T-helper 2 cell (primary cell): ENCODE measurements at places on chromosomes 6 and 20.

DNA sequence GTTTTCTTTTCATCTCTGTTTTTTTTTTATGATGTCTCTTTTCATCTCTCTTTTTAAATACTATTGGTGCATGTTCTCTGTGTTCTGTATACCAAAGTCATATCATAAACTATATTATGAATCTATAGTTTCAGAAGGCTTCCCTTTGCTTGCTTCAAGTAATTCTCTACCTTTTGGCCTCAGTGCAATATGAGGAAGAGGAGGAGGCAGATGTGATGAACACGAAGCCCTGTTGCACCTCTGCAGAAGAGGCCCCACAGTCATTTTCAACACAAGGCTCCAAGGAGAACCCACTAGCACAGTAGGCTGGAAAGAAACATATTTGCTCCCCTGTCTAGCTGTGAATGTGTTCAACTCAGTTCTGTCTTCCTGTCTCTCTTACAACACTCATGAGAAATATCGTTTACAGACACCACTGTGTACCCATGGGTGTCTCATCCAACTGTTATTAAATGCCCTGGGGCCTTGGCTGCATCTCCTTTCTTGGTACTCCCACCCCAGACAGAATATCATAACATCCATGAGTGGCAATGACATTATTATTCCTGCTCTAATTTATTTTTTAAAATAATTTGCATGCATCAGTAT lies 122.6 kb upstream of the SHLD1 start:
- DNase-seq: no peak

DNA sequence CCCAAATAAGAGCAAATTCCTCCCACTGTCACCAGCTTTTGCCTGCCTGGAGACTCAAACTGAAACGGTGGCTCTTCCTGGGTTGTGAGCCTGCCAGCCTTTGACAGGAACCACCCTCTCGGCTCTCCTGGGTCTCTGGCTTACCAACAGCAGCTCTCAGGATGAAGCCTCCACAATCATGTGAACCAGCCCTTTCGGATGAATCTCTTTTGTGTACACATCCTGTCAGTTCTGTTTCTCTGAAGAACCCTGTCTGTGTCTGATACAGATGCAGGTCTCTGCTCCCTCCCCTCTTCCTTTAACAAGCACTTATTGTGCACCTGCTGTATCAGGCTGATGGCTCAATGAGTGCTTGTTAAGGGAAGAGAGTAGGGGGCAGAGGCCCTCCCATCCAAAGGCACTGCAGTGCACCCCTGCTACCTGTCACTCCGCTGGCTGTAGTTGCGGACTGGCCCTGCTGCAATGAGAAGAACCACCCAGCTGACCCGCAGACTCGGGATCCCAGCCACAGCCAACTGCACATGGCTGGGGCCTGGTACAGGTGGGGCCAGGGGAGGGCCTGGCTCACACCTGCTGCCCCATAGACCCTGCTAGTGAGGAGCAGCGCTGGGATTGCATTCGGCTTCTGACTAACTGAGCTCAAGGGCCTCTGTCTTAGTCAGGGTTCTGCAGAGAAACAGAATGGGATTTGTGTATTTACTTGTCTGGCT lies 120.1 kb upstream of the PMEPA1 start:
- DNase-seq: no peak

GRCh38 chr6:14756340-14756739 lies 489.5 kb upstream of the JARID2 start:
- DNase-seq: no peak

- DNase-seq: no peak
Measured at GRCh38 chr6:165830761-165831160, 167.7 kb upstream of the PDE10A start.

DNA sequence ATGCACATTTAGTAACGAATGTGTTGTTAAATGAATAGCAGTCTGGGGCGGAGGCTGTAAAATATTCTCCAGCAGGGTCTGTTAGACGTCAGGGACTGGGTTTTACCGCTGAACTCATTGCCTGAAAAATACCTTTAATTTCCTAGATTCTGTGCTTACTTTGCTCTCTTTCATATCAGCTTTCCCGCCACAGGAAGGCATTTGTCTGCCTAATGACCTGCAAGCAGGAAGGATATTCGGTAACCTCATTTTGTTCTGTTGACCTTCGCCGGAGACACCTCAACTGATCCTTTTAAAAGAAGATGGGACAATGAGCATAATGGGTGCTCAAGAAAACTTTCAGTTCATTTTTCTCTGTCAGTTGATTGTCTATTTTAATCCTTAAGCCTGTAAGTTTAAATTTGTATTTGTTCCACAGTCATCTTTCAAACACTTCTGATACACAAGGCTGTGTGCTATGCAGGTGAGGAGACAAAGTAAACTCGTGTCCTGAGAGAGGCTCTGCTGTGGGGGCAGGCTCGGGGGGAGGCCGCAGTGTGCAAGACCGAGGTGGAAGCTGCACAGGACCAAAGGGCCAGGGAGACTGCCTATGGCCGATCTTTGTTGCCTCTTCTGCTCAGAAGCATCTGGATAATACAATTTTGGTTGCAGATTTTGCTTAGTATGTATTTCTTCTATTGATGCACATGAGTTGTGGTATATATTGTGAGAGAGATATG lies 27.4 kb upstream of the SIM1 start:
- no peak for DNase-seq

DNA sequence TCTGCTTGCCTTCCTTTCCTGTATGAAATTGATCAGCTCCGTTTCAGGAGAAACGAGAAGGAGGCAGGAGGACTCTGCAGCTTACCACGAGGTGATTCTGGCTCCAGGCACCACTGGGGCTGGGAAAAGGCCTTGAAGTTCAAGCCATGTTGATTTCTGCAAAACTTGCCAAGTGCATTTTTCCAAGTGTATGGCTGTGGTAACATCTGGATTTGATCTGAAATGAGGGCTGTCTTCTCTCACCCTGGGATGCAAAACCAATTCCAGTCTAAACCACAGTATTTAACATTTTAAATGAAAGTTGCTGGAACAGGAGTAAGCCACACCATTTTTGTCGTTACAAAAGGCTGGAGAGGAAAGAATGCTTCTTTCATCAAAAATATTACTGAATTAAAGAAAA lies 36.1 kb upstream of the FAM210B start:
- DNase-seq: no peak

GRCh38 chr6:13146442-13146841 lies 181.9 kb downstream of the TBC1D7 start:
- no peak for DNase-seq

DNA sequence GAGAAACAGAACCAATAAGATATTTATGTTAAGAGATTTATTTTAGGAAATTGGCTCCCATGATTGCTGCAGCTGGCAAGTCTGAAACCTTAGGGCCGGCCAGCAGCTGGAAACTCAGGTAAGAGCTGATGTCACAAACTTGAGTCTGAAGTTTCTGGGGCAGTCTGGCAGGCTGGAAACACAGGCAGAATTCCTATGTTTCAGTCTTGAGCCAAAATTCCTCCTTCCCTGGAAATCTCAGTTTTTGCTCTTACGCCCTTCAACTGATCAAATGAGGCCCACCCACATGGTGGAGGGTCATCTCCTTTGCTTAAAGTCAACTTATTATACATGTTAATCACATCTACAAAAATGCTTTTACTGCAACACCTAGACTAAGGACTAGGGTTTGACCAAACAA lies 184.1 kb downstream of the SOD2 start:
- DNase-seq: no peak
